ENCODE measurements at places on chromosomes 12 and 14. TPM values are rescaled to one million over a fixed set of nuclear protein-coding genes. Genes with fewer than 3 reads are reported as not detected.

The KERA gene
- not detected for total RNA-seq

The CRY1 gene
- total RNA-seq = 23.5 TPM

GRCh38 chr12:63865448-63865847 is 20.9 kb downstream of the SRGAP1 start:
- DNase-seq = no peak

DNA sequence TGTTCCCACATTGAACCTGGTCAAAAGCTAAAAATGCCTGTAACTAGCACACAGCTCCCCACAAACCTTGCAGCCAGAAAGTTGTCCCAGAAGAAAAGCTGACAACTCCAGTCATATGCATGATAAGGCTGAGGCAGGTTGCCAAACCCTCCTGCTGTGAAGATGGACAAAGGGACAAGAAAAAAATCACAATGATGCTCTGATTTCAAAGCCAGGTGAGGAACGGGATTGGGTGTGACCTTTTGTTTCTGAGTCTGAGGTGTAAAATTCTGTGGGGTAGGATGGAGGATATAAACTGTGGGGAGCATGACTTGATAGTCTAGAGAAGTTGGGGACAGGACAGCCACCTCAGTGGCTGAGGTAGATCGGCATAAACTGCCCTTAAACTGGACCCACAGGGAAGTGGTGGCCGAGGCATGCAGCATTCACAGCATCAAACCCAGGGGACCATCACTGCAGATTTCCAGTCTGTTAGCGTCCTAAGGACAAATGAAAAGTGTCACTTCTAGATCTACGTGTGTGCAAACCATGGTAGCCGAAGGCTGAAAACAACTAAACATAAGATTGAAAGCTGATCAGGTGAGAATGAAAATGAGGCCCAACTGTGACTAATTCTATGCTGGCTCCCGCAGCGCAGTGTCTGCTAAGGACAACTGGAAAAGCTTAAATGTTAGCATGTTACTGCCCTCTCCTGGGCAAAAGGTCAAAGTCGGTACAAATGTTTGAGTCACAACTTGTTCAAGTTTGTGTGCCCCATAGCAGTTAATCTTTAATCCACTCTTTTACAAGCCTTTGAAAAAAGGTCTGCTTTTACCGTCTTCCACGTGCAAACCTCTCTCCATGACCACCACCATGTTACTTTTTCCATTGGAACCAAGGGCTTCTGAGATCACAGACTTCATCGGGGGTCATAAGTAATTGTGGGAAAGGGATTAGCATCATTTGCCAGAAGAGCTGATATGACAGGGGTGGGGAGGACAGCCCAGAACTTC is 39.8 kb downstream of the GRIN2B start:
- DNase-seq = peak; percentile 33
